ENCODE measurements at places on chromosomes 13 and 19.
A peak's percentile ranks its signal among the peaks of the same experiment; 100 is the strongest.

- peak; percentile 2 for DNase-seq
Measured at GRCh38 chr19:55305491-55305890, 19.6 kb downstream of the TMEM150B start.

GRCh38 chr19:4986471-4986891 is 17.6 kb downstream of the KDM4B start:
- no peak for DNase-seq

DNA sequence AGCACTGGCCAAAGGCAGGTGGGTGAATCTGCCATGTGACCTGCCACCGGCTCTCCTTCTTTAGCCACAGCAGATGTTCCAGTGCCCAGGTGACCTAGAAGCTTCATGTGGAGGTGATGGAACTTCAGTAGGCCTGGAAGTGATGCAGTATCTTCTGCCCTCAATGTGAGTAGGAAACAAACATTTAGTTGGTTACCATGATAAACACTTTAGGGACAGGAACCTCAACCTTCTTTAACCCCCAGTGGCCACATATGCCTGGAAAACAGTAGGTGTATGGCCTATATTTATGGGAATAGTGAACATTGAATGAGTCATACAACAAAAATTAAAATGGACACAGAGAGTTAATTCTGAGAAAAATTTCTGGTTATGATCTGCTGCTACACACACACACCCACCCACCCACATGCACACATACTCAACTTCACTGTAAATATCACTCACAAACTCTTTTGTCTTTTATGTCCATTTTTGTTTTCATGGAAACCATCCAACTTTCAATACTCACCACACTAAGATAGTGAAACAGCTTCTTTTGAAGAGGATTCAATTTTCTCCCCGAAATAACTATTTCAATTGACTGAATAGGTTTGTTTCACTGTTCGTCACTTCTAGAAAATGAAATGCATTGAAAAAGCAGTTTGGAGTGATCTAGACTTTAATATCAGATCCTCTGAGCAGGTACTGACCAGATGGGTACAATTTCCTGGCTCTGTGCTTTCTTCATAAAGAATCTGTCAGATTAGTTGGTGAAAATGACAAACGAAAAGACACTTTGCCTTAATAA is 97.3 kb downstream of the STARD13 start:
- no peak for DNase-seq

- no peak for DNase-seq
Measured at GRCh38 chr13:100458673-100459072, 129.9 kb downstream of the GGACT start.

DNA sequence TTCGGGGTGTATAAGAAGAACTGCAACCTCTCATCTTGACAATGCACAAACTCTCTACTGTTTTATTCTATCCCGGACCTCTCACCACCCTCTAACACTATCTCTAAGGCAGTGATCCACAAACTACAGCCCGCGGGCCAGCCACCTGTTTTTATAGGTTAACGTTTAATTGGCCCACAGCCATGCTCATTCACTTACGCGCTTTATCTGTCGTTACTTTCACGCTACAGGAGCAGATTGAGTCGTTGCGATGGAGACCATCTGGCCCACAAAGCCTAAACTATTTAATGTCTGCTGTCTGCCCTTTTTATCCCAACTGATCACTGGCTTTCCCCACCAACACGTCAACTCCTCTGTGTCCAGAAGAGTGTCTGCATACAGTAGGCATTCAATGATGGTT is 158.9 kb downstream of the CACNA1A start:
- no peak for DNase-seq

DNA sequence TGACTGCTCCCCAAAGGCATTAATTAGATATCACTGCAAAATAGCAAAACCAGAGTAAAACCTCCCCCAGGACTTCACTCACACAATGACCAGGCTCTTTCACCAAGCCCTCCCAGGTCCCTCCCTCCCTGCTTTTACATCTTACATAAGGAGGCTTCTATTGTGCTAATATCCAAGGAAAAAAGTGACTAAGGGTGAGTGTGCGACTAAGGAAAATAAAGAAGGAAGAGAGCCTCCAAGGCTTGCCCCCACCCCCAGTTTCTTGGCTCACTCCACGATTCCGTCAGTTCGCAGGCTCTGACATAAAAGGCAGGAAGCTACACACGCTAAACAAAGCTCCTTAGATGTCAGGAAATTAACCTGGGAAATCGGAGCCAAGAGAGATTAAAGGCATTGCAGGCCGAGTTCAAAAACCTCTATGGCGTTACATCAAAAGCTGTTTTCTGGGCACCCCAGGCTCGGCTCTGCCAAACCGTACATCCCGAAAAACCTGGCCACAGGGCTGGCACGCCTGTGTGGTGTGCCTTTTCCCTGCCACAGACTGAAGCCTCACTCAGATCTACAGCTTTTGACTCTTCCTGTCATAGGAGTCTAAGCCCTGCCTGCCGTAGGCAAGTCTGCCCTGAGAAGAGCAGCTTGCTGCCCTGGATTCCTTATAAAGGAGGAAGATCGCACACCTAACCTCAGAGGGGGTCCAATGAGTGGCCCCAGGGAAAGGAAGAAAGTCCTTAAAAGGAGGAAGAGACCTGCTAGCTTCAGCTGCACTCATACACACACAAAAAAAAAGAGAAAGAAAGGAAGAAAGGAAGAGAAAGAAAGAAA is 67.0 kb upstream of the SERP2 start:
- no peak for DNase-seq

- DNase-seq, result no peak
Measured at GRCh38 chr19:39768786-39769185, 9.9 kb upstream of the LEUTX start.

DNA sequence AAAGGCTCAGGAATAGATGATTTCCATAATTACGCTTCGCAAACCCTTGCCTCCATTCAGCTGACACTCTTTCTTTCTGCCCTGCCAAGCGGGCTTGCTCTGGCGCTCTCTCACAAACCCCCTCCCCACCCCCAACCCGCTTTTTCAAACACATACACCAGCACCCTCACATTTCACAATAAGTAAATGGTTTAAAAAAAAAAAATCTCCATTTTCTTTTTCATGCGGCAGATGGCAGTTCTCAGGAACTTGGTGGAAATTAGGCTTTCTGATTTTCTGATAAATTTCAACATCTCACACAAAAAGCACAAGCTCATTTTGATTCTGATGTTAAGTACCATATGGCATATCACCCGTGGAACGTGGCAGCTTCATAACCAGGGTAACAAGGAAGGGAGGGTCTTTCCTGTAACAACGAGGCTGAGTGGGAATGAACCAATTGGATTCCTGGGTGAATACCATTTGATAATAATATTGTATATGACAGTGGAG is 43.8 kb downstream of the C13orf42 start:
- no peak for DNase-seq

- DNase-seq, result no peak
Measured at GRCh38 chr13:35858665-35859064, 272.5 kb downstream of the DCLK1 start.

- DNase-seq, result no peak
Measured at GRCh38 chr19:45998834-45999233, 3.6 kb downstream of the CCDC61 start.

DNA sequence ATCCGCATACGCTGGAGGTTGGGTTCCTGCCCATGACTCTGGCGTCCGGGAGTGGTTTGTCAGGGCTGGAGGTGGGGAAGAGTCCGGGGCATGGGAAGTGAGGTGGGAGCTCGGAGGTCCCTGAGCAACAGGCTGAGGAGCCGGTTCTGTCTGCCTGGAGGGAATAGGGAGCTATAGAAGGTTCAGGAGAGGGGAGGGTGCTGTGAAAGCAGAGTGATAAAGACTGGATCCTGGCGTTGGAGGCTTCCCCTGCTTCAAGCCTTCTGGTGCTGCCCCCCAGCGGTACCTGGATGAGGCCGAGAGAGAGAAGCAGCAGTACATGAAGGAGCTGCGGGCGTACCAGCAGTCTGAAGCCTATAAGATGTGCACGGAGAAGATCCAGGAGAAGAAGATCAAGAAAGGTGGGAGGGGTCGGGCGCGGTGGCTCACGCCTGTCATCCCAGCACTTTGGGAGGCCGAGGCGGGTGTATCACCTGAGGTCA is 2.6 kb downstream of the HMG20B start:
- DNase-seq, result no peak

DNA sequence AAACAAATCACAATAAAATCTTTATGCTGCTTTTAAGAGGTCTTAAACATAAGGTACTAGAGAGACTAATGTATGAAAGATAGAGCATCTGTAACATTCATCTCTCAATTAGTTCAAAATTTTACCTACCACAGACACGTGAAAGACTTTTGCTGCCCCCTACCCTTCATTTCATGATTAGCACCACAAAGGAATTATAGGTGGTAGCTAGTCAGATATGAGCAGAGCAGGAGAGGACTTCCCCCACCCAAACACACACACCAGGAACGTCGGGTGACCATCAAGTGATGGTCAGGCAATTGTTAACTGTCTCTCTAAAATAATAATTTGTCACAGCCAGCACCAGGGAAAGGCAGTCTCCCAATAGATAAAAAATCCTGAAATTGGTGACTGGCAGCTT is 1531.7 kb upstream of the SPRY2 start:
- no peak for DNase-seq

- no peak for DNase-seq
Measured at GRCh38 chr13:20489185-20489820, 36.4 kb downstream of the CRYL1 start.

DNA sequence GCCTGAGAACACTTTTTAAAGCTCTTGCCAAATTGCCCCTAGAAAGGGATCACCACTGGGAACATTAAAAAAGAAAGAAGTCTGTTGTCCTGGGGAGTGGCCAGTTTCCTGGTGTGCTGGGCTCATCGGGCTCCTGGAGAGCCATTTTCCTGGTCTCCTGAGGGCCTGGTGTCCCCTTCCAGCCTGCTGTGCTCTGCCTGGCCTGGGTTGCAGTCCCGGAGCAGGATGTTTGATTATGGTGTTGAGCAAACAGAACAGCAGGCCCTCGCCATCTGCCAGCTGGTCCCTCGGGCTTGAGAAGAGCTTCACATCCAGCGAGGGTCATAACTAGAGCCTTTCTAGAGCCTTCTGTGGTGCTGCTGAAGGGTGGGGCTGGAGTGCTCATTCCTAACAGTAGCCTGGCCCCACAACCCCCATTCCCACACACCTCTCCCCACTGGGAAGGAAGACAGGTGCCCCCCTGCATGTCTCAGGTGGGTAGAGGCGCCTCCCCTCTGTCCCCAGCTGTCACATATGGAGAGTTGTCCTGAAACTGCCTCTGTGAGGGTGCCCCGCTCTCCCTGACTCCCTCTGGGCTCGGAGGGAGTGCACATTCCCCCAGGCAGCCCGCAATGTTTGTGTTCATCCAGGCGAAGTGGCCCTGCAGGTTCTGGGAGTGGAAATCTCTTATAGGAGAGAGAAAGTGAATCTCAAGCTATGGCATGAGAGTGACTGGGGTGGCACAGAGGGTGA is 151.1 kb downstream of the SIPA1L3 start:
- DNase-seq, result no peak

GRCh38 chr13:91199866-91200265 is 147.6 kb upstream of the MIR17HG start:
- no peak for DNase-seq

GRCh38 chr19:23774524-23774971 is 15.9 kb upstream of the ZNF681 start:
- DNase-seq, result no peak

GRCh38 chr13:20435616-20436368 is 89.9 kb downstream of the CRYL1 start:
- no peak for DNase-seq

DNA sequence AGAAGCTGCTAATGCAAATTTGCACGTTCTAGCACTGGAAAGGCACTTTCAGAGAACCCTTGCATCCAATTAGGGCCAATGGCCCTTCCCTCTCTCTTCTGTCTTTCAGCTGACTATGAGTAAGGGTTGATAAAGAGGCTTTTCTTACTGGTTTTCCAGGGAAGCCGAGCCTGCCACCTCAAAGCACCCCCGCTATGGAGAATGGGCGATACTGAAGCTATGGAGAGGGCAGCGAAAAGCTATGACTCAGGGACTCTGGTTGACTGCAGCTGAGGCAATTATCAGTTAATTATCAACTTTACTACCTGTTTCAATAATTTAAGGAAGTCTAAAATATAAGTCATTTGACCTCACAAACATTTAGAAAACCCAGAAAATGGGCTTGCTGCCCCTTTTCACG is 115.8 kb downstream of the TRPC4 start:
- no peak for DNase-seq

DNA sequence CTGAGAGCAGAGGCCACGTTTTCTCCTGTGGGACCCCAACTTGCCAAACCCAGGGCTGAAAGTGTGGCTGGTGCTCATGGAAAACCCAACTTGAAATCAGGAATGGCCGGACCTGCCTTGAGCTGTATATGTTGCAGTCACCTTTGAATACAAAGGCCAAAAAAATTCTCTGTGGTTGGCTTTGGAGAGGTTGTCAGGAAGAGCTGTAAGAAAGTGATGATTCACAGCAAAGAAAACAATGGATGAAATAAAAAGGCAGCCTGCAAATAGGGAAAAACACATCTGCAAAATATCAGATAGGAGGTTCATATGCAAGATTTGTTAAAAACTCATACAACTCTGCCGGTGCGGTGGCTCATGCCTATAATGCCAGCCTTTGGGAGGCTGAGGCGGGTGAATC is 715.8 kb downstream of the UQCRFS1 start:
- DNase-seq, result no peak

- DNase-seq, result no peak
Measured at GRCh38 chr13:35810321-35810720, 320.9 kb downstream of the DCLK1 start.

GRCh38 chr13:38667526-38668109 is 19.3 kb upstream of the FREM2 start:
- no peak for DNase-seq

DNA sequence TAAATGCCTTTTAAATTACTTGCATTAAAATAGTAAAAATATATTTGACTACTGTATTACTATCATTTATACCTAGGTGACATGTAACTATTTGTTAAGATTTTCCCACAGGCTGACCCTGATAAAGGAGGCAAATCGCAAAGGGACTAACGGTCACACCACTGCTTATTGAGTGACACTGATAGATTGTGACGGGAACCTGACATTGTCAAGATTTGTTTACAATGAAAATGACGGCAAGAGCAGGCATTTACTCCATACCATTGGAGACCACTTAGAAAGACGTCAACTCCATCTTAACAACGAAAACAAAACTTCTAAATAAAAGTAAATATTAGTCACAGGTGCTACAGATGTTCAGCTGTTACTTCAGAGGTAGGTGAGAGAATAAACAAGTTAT is 289.0 kb downstream of the DACH1 start:
- no peak for DNase-seq

GRCh38 chr13:47317356-47317755 is 420.5 kb upstream of the HTR2A start:
- no peak for DNase-seq

DNA sequence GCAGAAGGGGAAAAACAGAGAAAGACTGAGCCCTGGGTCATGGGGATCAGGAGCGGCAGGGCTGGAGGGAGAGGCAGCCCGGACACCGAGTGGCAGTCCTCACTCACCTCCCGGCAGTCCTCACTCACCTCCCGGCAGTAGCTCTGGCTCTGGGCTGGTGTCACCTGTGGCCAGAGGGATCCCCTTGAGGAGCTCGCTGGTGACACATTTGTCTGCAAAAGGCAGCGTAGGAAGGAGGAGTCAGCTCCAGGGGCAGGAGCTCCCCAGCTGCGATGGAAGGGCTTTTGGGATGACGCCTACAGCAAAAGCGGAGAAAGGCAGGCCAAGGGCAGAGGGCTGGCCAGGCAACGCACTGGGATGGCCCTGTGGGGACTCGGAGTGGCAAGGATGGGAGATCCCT is 739 bp downstream of the EIF3G start:
- no peak for DNase-seq

- no peak for DNase-seq
Measured at GRCh38 chr13:27810009-27810408, 17.7 kb downstream of the GSX1 start.

GRCh38 chr13:60286707-60287106 is 110.3 kb upstream of the TDRD3 start:
- no peak for DNase-seq

- DNase-seq, result no peak
Measured at GRCh38 chr13:32408296-32409000, 19.5 kb downstream of the N4BP2L1 start.
